ENCODE measurements at places on chromosomes 4 and X.

GRCh38 chr4:45841791-45842190 lies 282.1 kb downstream of the GABRG1 start:
- no peak for DNase-seq

DNA sequence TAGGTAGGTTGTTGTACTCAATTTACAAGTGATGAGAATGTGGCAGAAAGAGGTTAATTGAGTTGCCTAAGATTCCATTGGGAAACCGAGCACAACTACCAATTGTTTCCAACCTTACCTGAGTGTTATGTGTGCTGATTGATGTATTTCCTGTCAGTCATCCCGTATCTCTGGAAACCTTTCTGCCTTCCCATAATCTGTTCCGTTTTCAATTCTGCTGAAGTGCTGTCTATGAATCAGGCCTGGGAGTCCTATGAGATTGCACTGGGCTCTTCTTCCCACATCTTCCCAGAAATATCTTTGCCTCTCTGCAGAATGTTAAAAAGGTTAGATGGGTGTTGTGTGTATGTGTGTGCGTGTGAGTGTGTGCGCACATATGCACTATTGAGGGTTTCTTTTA lies 229.5 kb upstream of the ANXA3 start:
- DNase-seq, result no peak

- no peak for DNase-seq
These were observed 456 bp downstream of the PPARGC1A start for GRCh38 chr4:23889391-23889790.

DNA sequence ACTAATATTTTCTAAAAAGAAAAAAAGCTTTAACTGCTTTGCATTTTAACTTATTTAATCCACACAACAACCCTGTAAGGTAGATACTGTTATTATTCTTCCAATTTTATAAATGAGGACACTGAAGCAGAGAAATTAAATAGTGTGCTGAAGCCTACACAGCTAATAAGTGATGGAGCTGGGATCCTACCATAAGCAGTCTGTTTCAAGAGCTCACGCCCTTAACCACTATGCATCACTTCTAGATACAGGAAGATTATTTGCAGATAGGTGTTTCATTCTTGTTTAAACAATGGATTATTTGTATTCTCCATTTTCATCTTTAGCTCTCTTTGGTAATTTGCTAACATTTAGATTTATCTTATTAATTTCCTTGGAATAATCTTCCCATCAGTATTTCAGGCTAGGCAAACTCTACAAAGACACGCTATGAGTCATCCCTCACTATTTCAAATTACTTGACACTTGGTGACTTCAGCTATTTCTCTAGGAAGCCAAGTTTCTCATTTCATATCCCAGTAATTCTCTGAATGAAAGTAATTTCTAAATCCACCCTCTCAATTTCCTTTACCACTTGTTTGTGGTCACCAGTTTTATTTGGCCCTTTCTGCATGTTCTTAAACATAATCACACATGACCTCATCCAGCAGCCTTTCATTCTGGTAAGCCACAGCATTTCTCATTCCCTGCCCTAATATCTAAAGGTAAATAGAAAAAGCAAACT lies 67.3 kb downstream of the ASB9 start:
- DNase-seq, result peak; percentile 23

- no peak for DNase-seq
These were observed 14.8 kb upstream of the FAM47A start for GRCh38 chrX:34146906-34147305.

GRCh38 chr4:176052744-176053143 lies 12.9 kb upstream of the WDR17 start:
- peak; percentile 49 for DNase-seq

DNA sequence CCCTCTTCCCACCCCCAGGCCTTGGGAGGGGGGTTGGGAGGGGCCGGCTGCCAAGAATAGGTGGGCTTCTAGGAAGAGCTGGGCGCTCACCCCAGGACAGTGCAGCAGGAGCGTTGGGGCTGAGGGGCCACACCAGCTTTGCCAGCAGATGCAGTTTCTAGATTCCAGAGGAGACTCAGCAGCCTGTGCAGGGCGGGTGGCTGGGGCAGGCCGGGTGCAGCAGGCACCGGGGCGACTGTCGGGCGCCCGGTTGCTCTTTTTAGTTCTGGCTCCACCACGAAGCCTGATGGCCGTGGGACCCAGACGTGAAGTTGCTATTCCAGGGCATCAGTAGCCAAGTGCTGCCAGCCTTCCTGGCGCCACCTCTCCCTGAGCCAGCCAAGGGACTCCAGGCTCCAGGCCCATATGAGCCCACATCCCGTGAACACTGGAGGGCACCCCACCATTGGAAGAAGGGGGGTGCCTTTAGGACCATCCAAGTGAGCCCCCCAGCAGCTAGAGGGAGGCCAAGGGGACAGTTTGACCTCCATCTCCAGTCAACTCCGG lies 5.8 kb downstream of the SSR4 start:
- DNase-seq, result no peak

DNA sequence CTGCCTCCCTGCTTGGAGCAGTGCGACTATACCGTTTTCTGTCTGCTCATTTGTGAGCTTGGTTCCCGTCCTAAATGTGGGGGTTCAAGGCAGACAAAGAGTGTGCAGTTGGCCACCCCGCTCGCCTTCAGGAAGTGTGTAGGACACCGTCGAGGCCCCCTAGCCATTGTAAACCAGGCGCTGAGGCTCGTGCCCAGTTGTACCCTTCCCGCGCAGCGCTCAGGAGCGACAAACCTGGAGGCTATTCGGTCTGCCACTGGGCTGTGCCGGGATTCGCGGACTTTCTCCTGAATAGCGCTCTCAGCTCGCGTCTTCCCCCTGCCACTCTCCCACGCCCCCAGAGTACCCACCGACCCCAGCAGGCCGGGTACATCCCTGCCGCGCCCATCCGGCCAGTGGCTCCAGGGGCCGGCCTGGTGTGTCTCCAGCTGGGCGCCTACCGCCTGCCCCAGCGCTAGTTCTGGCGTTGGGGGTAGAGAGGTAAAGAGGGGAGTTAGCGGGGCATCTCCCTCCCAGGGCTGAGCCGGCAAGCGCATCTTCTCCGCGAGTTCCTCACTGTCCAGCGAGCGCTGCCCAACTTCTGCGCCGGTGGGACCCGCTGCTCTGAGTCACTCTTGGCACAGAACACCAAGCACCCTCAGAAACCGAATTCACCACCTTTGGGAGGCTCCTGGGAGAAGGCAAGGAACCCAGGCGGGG lies 880 bp upstream of the LONRF3 start:
- no peak for DNase-seq

GRCh38 chrX:4663085-4663484 lies 949.6 kb upstream of the PRKX start:
- no peak for DNase-seq

GRCh38 chrX:71181558-71181909 lies 36.9 kb downstream of the NLGN3 start:
- DNase-seq, result no peak

GRCh38 chr4:57249083-57249482 lies 138.9 kb upstream of the IGFBP7 start:
- DNase-seq, result no peak

DNA sequence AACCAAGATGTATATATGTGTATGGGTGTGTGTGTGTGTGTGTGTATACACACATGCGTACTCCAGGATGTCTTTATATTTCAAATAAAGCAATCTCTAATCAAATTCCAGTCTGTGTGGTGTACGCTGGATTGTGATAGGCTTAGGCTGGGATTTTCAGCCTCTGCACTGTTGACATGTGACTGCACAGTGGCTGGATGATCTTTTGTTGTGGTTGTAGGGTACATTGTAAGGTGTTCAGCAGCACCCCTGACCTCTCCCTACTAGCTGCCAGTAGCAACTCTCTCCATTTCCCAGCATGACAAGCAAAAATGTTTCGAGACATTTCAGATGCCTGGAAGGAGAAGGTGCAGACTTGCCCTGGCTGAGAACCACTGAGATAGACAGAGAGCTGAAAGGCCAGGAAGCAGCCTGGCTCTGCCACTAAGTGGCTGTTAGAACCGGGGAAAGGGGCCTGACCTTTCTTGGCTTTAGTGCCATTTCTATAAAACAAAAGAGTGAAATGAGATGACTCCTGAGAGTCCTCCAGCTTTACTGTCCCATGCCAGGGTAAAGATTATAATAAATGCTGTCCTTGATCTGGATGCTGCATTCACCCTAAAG lies 10.5 kb downstream of the PGM2 start:
- DNase-seq, result no peak

GRCh38 chrX:37686996-37687395 lies 1.4 kb downstream of the XK start:
- no peak for DNase-seq

DNA sequence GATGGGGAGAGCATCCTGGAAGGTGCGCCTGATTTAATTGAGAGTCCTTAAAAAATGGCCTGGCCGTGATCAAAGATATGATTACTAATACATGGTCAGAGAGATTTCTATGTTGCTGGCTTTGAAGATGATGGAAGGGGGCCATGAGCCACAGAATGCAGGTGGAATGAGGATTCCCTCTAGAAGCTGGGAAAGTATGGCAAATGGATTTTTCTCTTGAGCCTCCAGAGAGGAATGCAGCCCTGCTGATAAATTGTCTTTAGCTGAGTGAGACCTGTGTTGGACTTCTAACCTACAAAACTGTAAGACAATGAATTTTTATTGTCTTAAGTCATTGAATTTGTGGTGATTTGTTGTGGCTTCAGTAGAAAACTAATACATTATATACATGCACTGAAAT lies 7.7 kb downstream of the NUDT9 start:
- DNase-seq, result no peak

DNA sequence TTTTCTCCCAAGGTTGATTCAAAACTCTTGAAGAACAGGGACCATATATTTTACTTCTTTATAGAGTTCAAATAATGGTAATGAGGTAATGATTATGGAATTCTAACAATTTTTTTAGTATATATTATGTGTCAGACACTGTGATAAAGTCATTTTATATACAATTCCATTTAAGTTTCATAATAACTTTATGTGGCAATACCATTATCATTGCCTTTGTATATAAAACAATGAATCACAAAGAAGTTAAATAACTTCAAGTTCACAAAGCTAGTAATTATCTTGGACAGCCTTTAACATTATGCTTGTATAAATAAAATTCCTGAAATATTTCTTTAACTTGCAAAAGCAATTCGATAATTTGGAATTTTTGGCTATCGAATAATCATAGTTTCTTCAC lies 20.6 kb downstream of the MAGEC1 start:
- DNase-seq, result no peak

DNA sequence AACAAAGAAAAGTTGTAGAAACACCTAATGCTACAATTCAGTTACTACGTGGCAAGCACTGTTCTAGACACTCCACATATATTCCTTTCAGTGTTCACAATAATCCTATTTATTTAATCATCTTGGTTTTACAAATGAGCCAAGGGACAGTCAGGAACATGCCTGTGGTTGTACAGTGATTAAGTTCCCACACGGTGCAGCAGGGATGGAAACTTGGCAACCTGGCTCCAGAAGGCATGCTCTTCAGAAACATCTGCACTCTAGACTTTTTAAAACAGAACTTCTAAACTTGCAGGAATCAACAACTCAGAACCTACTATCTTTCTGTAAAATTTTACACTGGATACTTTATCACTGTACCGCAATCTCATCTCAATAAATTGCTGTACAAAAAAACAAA lies 32.1 kb downstream of the TAPT1 start:
- DNase-seq, result no peak

GRCh38 chrX:12076046-12076445 lies 62.2 kb upstream of the FRMPD4 start:
- DNase-seq, result no peak
